Activated CD8-positive, alpha-beta T cell treated with anti-CD3 and anti-CD28 coated beads, Interleukin-2, amount 10 ng/mL, durations not matched to agents 7 days and 5 days (primary cell): ENCODE measurements at places on chromosomes 7 and 10. TPM values are rescaled to one million over a fixed set of nuclear protein-coding genes. Genes with fewer than 3 reads are reported as not detected.
A peak's percentile ranks its signal among the peaks of the same experiment; 100 is the strongest.

The GCC1 gene
- 18.6 TPM for total RNA-seq

The SYNPO2L gene
- total RNA-seq: 0.05 TPM

The OR13A1 gene
- not detected for total RNA-seq

The PARG gene
- 31.6 TPM for total RNA-seq

The FXYD4 gene
- not detected for total RNA-seq

The INPP5F gene
- 17.6 TPM for total RNA-seq

The ANXA8 gene
- total RNA-seq: not detected

The SPDYE5 gene
- total RNA-seq: not detected

The ZNF107 gene
- 21.7 TPM for total RNA-seq

The AQP1 gene
- not detected for total RNA-seq

The IFIT1B gene
- total RNA-seq: not detected

- no peaks in the 10 kb centered on the region for H3K27me3 ChIP-seq
- no peaks in the 10 kb centered on the region for H3K4me1 ChIP-seq
- no peak overlapping the region for H3K4me3 ChIP-seq
- no peak overlapping the region for H3K27ac ChIP-seq
- no peak for DNase-seq
- H3K36me3 ChIP-seq: no peaks in the 10 kb centered on the region
Measured at GRCh38 chr7:81648716-81649115, 121.1 kb downstream of the HGF start.

DNA sequence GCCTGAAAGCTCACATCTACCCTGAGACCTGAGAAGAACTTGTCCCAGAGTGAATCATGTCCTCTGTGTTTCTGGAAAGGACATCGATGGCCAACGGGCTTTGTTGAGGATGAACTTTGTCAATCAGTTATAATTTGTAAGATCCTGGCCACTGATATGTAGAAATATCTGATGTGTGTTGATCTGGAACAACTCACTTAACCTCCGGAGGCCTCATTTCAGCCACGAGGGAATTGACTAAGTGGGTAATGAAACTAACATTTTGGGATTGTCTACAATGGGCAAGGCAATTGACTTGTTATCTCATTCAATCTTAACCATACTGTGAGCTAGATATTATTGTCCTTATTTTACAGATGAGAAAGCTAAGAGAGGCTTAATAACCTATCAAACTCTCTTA, 468.1 kb upstream of the NRP1 start:
- no peak overlapping the region for H3K4me3 ChIP-seq
- H3K27me3 ChIP-seq: no peaks in the 10 kb centered on the region
- no peaks in the 10 kb centered on the region for H3K36me3 ChIP-seq
- no peak overlapping the region for H3K27ac ChIP-seq

GRCh38 chr7:81005254-81005653, 86.4 kb upstream of the SEMA3C start:
- no peak for DNase-seq
- H3K4me3 ChIP-seq: no peak overlapping the region
- H3K27me3 ChIP-seq: no peaks in the 10 kb centered on the region
- no peaks in the 10 kb centered on the region for H3K4me1 ChIP-seq

- no peaks in the 10 kb centered on the region for H3K36me3 ChIP-seq
- H3K27ac ChIP-seq: no peak overlapping the region
- no peak for DNase-seq
- H3K27me3 ChIP-seq: peaks cover 29% of the 10 kb centered on the region
Measured at GRCh38 chr10:118497227-118497626, 98.2 kb downstream of the PRLHR start.

- H3K27ac ChIP-seq: no peak overlapping the region
- no peak overlapping the region for H3K4me3 ChIP-seq
- peaks cover 50% of the 10 kb centered on the region for H3K4me1 ChIP-seq
- peaks cover 31% of the 10 kb centered on the region for H3K36me3 ChIP-seq
- no peak for DNase-seq
- no peaks in the 10 kb centered on the region for H3K27me3 ChIP-seq
Measured at GRCh38 chr7:123727071-123727837, 21.5 kb downstream of the WASL start.

GRCh38 chr10:8453587-8453986, 399.1 kb downstream of the GATA3 start:
- DNase-seq: no peak
- H3K36me3 ChIP-seq: no peaks in the 10 kb centered on the region
- peaks cover 5% of the 10 kb centered on the region for H3K27me3 ChIP-seq

DNA sequence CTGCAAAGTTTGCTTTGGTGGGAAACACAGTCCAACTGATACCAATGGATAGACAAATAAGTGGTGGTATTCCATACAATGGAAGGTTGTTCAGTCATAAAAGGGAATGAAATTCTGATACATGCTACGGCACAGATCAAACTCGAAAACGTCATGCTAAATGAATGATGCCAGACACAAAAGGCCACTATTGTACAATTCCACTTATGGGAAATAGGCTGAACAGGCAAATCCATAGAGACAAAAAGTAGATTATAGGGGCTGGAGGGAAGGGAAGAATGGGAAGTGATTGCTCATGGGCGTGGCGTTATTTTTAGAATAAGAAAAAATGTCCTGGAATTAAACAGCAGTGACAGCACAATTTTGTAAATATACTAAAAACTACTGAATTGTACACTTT, 66.0 kb upstream of the FOXK1 start:
- H3K36me3 ChIP-seq: no peaks in the 10 kb centered on the region
- no peak for DNase-seq
- H3K4me1 ChIP-seq: peaks cover 15% of the 10 kb centered on the region
- H3K27ac ChIP-seq: no peak overlapping the region
- H3K4me3 ChIP-seq: no peak overlapping the region

- H3K27me3 ChIP-seq: peaks cover 53% of the 10 kb centered on the region
- no peaks in the 10 kb centered on the region for H3K36me3 ChIP-seq
- no peak for DNase-seq
Measured at GRCh38 chr10:101295261-101295660, 58.7 kb upstream of the BTRC start.

GRCh38 chr10:34941471-34942357, 126.6 kb upstream of the PARD3 start:
- no peaks in the 10 kb centered on the region for H3K27me3 ChIP-seq
- no peaks in the 10 kb centered on the region for H3K36me3 ChIP-seq
- H3K27ac ChIP-seq: no peak overlapping the region
- H3K4me1 ChIP-seq: no peaks in the 10 kb centered on the region
- H3K4me3 ChIP-seq: no peak overlapping the region

DNA sequence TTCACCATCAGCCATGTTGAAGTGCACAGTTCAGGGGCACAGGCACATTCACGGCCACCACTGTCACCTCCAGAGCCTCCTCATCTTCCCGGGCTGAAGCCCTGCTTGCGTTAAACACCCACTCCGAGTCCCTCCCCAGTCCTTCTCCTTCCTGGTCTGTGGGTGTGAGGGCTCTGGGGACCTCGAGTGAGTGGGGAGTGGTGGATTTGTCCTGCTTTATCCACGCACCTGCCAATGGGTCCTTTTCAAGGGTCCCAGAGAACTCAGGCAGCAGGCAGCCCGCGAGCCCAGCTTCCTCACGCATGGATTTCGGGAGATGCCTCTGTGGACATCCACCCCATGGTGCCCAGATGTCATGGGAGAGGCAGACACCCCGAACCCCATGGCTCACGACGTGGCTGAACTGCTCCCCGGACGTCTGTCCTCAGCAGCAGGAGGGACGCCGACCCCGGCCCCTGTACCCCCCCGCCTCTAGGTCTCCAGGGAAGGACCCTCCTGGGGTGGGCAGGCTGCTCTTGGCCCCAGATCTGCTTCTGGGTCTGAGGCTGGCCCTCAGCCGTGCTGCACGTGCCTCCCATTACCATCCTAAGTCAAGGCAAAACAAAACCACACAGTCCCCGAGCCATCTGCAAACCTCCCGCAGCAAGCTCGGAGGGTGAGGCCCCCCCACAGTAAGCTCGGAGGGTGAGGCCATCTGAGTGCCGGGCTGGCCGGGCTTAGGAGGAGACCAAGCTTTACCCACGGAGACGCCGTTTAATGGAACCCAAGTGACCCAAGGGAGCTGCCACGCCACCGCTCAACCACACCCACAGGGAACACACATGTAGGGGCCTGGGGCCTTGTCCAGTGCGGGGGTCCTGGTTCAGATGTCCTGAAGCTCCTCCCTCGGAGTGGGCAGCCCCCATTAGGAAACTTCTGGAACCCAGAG, 9.0 kb downstream of the CYP2W1 start:
- H3K4me1 ChIP-seq: peaks cover 4% of the 10 kb centered on the region
- no peaks in the 10 kb centered on the region for H3K27me3 ChIP-seq
- DNase-seq: no peak
- H3K36me3 ChIP-seq: no peaks in the 10 kb centered on the region

GRCh38 chr10:28668363-28669226, 8.7 kb upstream of the BAMBI start:
- peak overlapping the region; percentile 68 for H3K4me3 ChIP-seq
- H3K4me1 ChIP-seq: peaks cover 10% of the 10 kb centered on the region
- DNase-seq: peak; percentile 55
- no peak overlapping the region for H3K27ac ChIP-seq

GRCh38 chr7:71165708-71166107, 33.8 kb downstream of the GALNT17 start:
- DNase-seq: no peak
- no peaks in the 10 kb centered on the region for H3K27me3 ChIP-seq
- no peaks in the 10 kb centered on the region for H3K4me1 ChIP-seq
- H3K4me3 ChIP-seq: no peak overlapping the region

- no peak overlapping the region for H3K27ac ChIP-seq
- no peaks in the 10 kb centered on the region for H3K27me3 ChIP-seq
- DNase-seq: no peak
- H3K4me1 ChIP-seq: peaks cover 10% of the 10 kb centered on the region
- no peak overlapping the region for H3K4me3 ChIP-seq
- peaks cover 2% of the 10 kb centered on the region for H3K36me3 ChIP-seq
Measured at GRCh38 chr10:62653254-62653653, 151.3 kb upstream of the ADO start.

- no peaks in the 10 kb centered on the region for H3K36me3 ChIP-seq
- no peaks in the 10 kb centered on the region for H3K4me1 ChIP-seq
- H3K4me3 ChIP-seq: no peak overlapping the region
- peaks cover 13% of the 10 kb centered on the region for H3K27me3 ChIP-seq
- no peak for DNase-seq
- H3K27ac ChIP-seq: no peak overlapping the region
Measured at GRCh38 chr7:131774419-131775220, 218.2 kb upstream of the PODXL start.

- H3K27ac ChIP-seq: no peak overlapping the region
- no peaks in the 10 kb centered on the region for H3K27me3 ChIP-seq
- H3K36me3 ChIP-seq: no peaks in the 10 kb centered on the region
- no peak for DNase-seq
Measured at GRCh38 chr10:93334901-93335327, 147.2 kb downstream of the MYOF start.

DNA sequence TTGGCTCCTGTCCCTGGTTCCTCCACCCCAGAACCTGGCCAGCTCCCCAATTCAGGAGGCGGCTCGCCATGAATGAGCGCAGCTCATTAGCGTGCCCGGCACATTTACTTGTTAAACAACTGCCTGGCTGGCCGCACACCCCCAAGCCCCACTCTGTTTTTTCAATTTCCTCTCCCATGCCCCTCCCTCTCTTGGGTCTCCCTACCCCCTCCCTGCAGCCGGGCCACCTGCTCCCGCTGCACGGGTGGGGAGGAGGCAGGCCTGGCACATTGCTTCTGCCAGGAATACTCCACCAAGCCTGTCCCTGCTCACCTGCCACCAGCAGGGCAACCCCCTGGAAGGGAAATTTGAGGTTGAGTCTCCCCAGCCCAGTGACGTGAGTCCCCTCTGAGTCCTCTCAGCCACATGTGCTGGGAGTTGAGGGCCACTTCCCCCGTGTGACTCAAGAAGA, 2.5 kb upstream of the SLIT1 start:
- no peaks in the 10 kb centered on the region for H3K36me3 ChIP-seq
- H3K4me3 ChIP-seq: no peak overlapping the region
- H3K4me1 ChIP-seq: peaks cover 6% of the 10 kb centered on the region
- no peak for DNase-seq
- H3K27me3 ChIP-seq: peaks cover 67% of the 10 kb centered on the region
- H3K27ac ChIP-seq: no peak overlapping the region

- peaks cover 4% of the 10 kb centered on the region for H3K27me3 ChIP-seq
- H3K4me1 ChIP-seq: no peaks in the 10 kb centered on the region
- H3K27ac ChIP-seq: no peak overlapping the region
- no peak overlapping the region for H3K4me3 ChIP-seq
- H3K36me3 ChIP-seq: no peaks in the 10 kb centered on the region
Measured at GRCh38 chr7:51255536-51256208, 60.9 kb downstream of the COBL start.

DNA sequence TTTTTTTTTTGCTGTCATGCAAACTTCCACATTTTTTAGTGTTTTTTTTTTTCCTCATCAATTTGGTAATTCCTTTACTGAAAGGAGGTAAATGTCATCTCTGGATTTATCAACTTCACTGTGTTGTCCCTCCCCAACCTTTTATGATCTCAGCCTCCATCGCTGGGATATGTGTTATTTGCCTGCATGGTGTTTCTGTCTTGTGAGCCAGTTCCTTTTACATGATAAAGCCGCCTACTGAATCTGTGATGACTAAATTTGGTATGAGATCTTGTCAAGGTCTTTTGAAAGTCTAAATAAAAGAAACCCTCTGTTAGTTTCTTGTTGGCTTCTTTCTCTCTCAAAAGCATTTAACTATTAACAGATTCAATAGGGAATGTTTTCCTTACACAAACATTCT, 39.3 kb downstream of the TAS2R41 start:
- H3K27ac ChIP-seq: no peak overlapping the region
- no peaks in the 10 kb centered on the region for H3K4me1 ChIP-seq
- H3K27me3 ChIP-seq: no peaks in the 10 kb centered on the region
- no peak for DNase-seq
- H3K36me3 ChIP-seq: no peaks in the 10 kb centered on the region
- no peak overlapping the region for H3K4me3 ChIP-seq

DNA sequence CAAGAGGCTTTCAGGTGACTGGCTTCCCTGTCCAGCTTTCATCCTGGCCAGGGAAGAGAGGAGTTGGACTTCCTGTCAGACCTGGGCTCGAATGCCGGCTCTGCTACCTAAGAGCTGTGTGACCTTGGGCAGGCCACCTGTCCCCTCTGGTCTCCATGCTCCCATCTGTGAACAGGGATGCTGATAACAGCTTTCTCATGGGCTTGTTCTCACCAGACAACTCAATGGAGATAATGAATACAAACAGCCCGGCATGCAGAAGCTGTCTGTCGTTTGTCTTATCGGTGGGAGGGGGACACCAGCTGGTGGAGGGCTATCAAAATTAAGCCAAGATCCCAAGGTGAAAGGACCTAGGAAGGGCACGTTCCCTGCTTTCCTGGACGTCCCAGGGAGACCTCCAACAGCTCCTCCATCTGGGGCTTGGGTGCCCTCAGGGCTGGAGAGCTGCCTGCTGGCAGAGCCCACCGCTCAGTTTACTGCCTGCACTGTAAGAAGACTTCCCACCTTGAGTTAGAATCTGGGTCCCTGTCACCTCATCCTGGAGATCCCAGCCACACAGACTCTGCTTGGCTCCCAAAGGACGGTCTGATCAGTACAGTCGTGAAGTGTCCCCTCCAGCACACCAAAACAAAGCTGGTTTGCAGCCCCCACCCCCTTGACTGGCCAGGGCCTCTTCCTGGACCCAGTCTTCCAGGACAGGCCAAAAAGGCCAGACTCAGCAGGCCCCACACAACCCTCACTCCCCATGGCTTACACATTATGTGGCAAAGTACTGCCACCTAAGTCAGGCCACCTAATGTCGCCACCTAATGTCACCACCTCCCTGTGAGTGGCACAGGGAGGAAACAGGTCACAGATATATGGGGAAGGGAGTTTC, 40.9 kb downstream of the PPIF start:
- no peak for DNase-seq
- no peaks in the 10 kb centered on the region for H3K36me3 ChIP-seq
- no peak overlapping the region for H3K4me3 ChIP-seq
- peaks cover 5% of the 10 kb centered on the region for H3K4me1 ChIP-seq
- no peaks in the 10 kb centered on the region for H3K27me3 ChIP-seq
